ENCODE measurements at places on chromosomes 7 and 10.

GRCh38 chr10:48693206-48693605 is 8.5 kb downstream of the WDFY4 start:
- DNase-seq: no peak

- DNase-seq: no peak
Observed at GRCh38 chr7:134999136-134999535, 12.8 kb downstream of the AGBL3 start.

GRCh38 chr10:19676063-19676462 is 140.2 kb upstream of the PLXDC2 start:
- DNase-seq: no peak

- no peak for DNase-seq
Observed at GRCh38 chr10:103295374-103296015, 18.6 kb downstream of the INA start.

DNA sequence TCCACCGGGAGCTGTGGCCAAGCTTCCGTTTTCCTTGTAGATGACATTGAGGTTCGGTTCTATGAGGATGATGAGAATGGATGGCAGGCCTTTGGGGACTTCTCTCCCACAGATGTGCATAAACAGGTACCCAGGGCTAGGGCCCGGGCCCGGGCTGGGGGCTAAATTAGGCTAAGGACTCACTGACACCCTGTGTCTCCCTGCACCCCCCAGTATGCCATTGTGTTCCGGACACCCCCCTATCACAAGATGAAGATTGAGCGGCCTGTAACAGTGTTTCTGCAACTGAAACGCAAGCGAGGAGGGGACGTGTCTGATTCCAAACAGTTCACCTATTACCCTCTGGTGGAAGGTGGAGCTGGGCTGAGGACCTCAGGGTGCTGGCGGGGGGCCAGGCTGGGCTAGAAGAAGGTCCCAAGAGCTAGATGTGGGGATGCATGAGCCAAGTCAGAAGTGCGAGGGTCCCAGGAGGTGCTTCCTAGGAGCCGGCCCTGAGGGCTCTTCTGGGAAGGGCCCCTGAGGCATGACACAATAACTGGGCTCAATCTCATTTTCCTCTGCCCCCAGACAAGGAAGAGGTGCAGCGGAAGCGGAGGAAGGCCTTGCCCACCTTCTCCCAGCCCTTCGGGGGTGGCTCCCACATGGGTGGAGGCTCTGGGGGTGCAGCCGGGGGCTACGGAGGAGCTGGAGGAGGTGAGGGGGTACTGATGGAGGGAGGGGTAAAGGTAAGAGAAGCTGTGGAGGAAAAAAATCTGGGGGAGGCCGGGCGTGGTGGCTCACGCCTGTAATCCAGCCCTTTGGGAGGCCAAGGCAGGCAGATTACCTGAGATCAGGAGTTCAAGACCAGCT is 2.9 kb downstream of the NFKB2 start:
- DNase-seq: no peak

DNA sequence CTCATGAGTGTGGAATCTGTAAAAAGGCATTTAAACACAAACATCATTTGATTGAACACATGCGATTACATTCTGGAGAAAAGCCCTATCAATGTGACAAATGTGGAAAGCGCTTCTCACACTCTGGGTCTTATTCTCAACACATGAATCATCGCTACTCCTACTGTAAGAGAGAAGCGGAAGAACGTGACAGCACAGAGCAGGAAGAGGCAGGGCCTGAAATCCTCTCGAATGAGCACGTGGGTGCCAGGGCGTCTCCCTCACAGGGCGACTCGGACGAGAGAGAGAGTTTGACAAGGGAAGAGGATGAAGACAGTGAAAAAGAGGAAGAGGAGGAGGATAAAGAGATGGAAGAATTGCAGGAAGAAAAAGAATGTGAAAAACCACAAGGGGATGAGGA is 207.7 kb downstream of the ZEB1 start:
- DNase-seq: no peak

GRCh38 chr10:124416733-124417132 is 2.0 kb downstream of the OAT start:
- DNase-seq: no peak

- DNase-seq: no peak
Observed at GRCh38 chr7:32890793-32891042, 842 bp downstream of the KBTBD2 start.

GRCh38 chr10:33478089-33478674 is 143.7 kb upstream of the NRP1 start:
- no peak for DNase-seq

All from stimulated activated CD8-positive, alpha-beta memory T cell treated with anti-CD3 and anti-CD28 coated beads, Interleukin-15, amount 100 ng/mL, for 24 hours (primary cell).